ENCODE measurements at places on chromosomes 7 and 10.

GRCh38 chr7:98229991-98230745, 18.9 kb downstream of the BHLHA15 start:
- DNase-seq: no peak

DNA sequence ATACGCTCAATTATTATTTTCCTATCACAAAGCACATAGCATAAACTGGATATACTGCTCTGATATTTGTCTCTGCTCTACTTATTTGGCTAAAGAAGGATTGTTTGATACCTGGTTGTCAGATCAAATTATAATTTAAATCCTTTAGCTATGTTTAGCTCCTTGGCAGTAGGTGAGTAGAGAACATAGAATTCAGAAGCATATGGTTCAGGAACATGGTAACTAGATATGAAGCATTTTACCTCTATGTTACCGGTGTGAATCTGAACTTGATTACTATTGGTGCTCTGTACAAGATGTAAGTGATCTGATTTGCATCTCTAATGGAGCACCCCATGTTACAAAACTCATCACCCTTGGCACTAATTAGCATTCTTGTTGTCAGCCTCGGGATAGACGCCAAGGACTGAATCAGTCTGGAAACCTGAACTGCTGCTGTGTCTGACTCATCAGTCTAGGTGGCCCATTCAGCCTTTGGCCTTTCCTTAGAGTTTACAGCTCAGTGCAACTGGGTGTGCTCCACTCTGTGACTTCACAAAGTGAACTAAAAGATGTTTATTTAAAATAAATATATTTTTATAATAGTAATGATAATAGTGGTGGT, 12.3 kb upstream of the MYPN start:
- no peak for DNase-seq

DNA sequence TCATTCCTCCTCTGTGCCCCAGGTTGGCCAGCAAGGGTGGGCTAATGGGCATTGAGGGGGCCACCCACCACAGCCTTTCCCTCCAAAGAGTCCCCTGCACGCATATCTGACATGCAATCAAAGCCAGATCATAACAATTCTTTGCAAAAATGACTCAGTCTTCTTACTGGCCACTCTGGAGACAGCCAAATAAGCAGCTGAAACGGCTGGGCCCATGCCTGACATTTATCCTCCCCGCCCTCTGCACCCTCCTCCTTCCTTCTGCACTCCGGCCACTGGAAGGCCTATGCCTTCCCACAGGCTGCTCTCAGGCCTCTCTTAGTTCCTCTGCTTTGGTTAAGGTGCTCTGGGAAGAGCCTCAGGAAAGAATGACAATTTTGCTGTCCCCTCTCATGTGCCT, 29.2 kb upstream of the NPFFR1 start:
- no peak for DNase-seq

DNA sequence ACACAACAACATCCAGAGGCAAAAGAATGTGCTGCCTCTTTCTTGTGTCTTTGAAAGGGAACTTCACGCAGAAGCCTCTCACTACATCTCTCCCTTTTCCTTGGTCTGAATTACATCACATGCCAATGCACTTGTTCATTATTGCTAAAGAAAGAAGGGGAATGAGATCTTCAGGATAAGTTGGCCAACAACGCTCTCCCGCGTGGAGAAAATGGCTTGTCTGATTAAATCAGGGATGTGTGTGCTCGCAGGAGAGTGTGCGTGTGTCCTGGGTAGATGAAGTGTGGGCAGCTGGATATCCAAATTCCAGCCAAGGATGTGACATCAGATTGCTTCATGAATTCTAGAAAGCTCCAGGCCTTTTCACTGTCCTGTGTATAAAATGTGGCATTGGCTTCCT, 541.6 kb upstream of the FZD8 start:
- DNase-seq: no peak

- DNase-seq: no peak
Measured at GRCh38 chr7:93159490-93159889, 11.3 kb upstream of the SAMD9L start.

DNA sequence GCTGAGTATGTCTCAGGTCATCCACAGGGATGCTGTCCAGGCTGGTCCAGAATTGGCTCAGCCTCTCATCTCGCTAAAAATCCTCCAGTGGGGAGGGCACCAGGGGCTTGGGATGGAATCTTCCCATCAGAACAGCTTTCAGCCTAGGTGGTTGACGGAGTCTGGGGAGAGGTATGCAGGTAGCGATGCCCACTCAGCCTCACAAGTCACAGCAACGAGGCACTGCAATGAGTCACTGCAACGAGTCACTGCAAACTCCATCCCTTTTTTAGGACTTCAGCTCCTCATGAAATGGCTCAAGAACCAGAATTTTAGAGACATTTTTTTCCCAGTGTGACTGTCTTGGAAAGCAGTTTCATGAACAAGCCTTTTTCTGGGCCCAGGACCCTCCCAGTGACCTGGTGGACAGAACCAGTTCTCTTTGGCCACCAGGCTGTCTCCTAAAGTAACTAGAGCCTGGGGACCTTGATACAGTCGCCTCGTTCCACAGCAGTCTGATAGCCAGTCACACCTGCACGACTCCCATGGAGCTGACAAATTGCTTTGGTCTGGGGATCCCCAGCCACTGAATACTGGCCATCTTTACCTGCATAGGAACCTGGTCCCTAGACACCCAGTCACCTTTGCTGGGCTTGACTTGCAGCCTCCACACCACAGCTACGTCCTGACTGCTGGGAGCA, 41.3 kb upstream of the PPP2R2D start:
- DNase-seq: no peak

DNA sequence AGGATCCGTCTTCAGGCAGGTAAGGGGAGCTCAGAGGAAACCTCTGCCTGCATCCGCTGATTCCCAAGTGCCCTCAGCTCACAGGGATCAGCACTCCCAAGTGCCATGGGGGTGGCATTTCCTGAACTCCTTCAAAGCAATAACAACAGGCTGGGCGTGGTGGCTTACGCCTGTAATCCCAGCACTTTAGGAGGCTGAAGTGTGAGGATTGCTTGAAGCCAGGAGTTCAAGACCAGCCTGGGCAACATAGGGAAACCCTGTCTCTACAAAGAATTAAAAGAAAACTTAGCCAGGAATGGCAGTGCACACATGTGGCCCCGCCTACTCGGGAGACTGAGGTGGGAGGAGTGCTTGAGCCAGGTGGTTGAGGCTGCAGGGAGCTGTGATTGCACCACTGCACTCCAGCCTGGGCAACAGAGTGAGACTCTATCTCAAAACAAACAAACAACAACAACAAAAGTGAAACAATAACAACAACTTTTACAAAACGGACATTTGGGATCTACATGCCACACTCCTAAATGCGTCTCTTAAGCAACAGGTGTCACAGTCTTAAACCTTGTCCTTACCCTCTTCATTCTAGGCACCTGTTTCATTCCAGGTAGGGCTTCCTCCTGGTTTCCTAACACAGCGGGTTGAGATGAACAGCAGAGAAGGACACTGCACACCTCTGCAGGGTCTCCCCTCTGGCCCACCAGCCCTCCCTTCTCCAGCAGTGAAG, 73.8 kb downstream of the PAXIP1 start:
- DNase-seq: no peak

DNA sequence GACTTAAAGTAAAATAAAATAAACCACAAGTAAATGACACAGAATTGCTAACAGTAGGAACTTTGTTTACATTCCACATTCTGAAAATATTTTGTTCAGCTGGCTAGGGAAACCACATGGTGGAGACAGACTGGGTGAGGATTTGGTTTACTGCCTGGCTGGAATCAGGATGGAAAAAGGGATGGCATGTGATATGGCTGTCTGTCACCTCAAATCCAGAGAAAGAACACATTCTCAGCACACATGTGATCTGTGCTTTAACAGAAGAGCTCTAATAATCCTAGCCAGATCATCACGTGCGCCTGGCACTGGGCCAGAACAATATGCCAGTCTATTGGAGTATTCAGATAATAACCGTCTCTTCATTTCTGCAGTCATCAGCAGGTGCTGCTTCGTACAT, 90.9 kb upstream of the PIP4K2A start:
- DNase-seq: no peak

- no peak for DNase-seq
Measured at GRCh38 chr10:77630507-77630848, 7.1 kb downstream of the KCNMA1 start.

- DNase-seq: no peak
Measured at GRCh38 chr10:3167611-3168330, 4.8 kb downstream of the PITRM1 start.

- no peak for DNase-seq
Measured at GRCh38 chr7:133197972-133198544, 54.8 kb upstream of the EXOC4 start.

GRCh38 chr7:85010306-85010705, 176.6 kb downstream of the SEMA3D start:
- DNase-seq: no peak

DNA sequence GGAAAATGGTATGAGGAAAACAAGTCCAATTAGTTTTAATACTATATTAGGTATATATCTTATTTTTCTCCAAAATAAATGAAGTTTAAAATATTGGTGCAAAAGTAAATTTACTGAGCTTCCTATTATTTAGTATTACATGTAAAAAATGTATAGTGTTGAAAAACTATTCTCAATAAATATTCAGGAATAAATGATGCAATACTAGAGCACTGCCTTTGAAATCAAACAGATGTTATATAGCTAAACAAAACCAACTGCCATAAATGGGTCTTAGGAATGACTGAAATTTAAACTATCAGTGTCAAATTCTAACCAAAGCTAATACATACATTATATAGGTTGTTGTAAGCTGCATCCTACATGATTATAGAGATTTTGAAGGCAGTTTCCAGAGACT, 1434.0 kb upstream of the LRRTM3 start:
- DNase-seq: no peak

DNA sequence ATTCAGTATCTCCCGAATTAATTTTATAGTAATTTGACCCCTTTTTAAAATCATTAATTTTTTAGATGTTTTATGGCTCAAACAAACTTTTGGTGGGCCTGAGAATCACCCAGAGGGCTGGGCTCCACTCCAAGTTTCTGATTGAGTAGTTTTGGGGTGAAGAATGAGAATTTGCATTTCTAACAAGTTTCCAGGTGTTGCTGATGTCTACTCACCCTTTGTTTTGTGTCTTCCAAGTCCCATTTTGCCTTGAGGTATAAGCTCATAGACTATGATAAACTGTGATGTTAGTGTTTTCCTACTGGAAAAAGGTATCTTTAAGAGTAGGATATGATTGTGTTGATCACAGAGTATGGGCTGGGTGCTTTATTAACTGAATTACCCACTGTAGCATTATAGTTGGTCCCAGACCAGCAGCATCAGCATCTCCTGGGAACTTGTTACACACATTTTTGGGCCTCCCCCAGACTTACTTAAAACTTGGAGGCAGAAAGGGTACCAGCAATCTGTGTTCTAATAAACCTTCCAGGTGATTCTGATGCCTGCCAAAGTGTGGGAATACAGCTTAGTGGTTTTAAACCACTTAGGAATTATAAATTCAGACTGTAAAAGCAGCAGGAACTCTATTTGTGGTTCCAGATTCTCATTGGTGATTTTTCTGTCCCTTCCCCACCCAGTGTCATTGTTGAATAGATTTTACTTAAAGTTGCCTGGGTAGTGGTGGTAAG, 19.1 kb downstream of the ZNRF2 start:
- DNase-seq: no peak

- no peak for DNase-seq
Measured at GRCh38 chr10:71980181-71981014, 16.2 kb downstream of the CHST3 start.

DNA sequence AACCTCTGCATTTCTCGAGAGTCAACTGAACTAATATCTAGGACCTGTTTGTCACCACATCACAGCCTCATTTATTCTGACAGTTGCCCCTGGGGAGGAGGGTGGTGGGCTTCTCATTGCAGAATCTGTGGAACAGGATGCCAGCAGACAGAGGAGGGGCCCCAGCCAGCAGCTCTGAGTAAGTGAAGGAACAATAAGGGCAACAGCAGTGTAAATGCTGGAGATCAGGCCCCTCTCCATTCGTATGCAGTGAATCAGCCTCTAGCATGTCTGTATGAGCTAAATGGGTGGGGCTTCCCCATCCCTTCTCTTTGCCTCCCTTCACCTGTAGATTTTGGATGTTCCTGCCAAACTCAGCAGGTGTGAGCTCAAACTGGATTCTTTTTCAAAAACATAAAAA, 7.7 kb upstream of the CPVL start:
- no peak for DNase-seq

Data from CD14-positive monocyte (primary cell).